A549 treated with CORT108297 at 1 μM for 4 hours (cell line): ENCODE measurements at places on chromosomes 6 and 20. TPM values are rescaled to one million over a fixed set of nuclear protein-coding genes. Genes with fewer than 3 reads are reported as not detected.

The FITM2 gene
- total RNA-seq = 7.2 to 8.9 TPM (median 7.9 TPM) in 5 replicates

The REM1 gene
- total RNA-seq = 0.12 to 0.23 TPM (median 0.13 TPM) in 5 replicates

The SLC17A5 gene
- total RNA-seq = 10.1 to 11.6 TPM (median 11.0 TPM) in 5 replicates

The ZHX3 gene
- total RNA-seq = 3.9 to 5.4 TPM (median 5.1 TPM) in 5 replicates

The NEU1 gene
- total RNA-seq = 23.0 to 37.8 TPM (median 29.3 TPM) in 5 replicates

The PCIF1 gene
- total RNA-seq = 26.5 to 39.4 TPM (median 34.3 TPM) in 5 replicates

The HLA-G gene
- total RNA-seq = 0.16 TPM in 1 of 5 replicates, not detected in the others

The ULBP2 gene
- total RNA-seq = 3.2 to 4.1 TPM (median 3.9 TPM) in 5 replicates

The SOBP gene
- 0.88 to 1.4 TPM (median 1.0 TPM) in 5 replicates for total RNA-seq

The GABRR1 gene
- total RNA-seq = not detected in 5 replicates

The CRISP3 gene
- total RNA-seq = not detected in 5 replicates

The RAET1L gene
- total RNA-seq = 0.30 to 0.40 TPM (median 0.33 TPM) in 5 replicates

The ITCH gene
- total RNA-seq = 21.8 to 33.4 TPM (median 31.1 TPM) in 5 replicates

The EYA2 gene
- 2.0 to 3.3 TPM (median 2.9 TPM) in 5 replicates for total RNA-seq

The LY6G5C gene
- 1.1 to 2.0 TPM (median 1.6 TPM) in 5 replicates for total RNA-seq

The FGD2 gene
- not detected in 5 replicates for total RNA-seq

The SLC22A1 gene
- 0.88 to 4.1 TPM (median 1.9 TPM) in 5 replicates for total RNA-seq

The EDN1 gene
- 42.0 to 52.8 TPM (median 43.7 TPM) in 5 replicates for total RNA-seq

The MROH8 gene
- total RNA-seq = 0.68 to 1.3 TPM (median 0.93 TPM) in 5 replicates

The PDE10A gene
- total RNA-seq = 31.1 to 36.1 TPM (median 34.3 TPM) in 5 replicates

The PSORS1C2 gene
- not detected in 5 replicates for total RNA-seq

The NFATC2 gene
- total RNA-seq = 6.5 to 8.9 TPM (median 7.6 TPM) in 5 replicates
